CD4-positive, alpha-beta T cell treated with Interleukin-17A for 1 hour (primary cell): ENCODE measurements at places on chromosomes 1 and 21.
A peak's percentile ranks its signal among the peaks of the same experiment; 100 is the strongest.

GRCh38 chr1:227396539-227397353, 78.5 kb upstream of the CDC42BPA start:
- DNase-seq: no peak

- peak; percentile 73 for DNase-seq
Observed at GRCh38 chr1:8182034-8182761, 135.7 kb upstream of the SLC45A1 start.

- no peak for DNase-seq
Observed at GRCh38 chr1:247288341-247288740, 32.5 kb downstream of the VN1R5 start.

GRCh38 chr1:231446138-231446537, 24.1 kb upstream of the EGLN1 start:
- DNase-seq: no peak

DNA sequence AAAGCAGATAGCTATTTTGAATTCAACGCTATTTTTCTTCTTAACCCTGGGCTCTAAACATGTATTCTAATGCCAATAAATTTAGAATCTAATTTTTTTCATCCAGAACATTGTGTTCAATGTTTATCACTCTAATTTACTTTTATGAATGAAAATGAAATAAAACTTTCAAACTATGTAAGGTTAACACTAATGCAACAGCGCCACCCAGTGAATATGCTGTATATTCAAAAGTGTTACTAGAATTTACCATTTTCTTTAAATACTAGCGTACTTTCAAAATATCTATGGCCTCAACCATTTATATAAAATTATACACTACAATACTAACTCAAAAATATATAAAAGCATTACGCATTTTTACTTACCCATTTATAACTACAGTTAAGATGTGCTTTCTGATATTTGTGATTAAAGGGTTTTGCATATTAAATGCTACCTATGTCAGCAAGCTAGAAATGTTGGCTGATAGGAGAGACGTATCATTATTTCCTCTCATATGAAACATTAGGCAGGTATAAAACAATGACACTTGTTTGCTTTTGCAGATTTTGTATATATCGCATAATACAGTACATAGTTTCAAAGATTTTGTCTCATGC, 5.9 kb upstream of the NUF2 start:
- peak; percentile 56 for DNase-seq

GRCh38 chr1:116820369-116820768, 66.1 kb downstream of the CD2 start:
- DNase-seq: no peak

DNA sequence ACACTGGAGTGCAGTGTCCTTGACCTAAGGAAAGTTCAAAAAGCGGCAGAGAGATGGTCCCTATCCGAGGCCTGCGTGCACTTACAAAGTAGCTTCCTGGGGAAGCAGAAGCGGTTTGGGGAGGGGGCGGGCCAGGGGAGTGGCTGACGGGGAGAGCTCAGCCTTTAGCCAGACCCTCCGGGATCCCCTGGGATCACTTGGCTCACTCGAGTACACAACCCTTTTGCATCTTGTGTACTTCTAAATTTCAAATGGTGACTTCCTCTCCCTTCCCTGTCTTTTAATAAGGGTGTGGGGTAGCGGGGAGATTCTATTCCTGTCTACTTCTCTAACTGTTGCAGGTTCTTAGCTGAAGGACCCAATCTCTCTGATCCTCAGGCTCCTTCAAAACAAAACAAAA, 18.1 kb upstream of the SNX27 start:
- no peak for DNase-seq

DNA sequence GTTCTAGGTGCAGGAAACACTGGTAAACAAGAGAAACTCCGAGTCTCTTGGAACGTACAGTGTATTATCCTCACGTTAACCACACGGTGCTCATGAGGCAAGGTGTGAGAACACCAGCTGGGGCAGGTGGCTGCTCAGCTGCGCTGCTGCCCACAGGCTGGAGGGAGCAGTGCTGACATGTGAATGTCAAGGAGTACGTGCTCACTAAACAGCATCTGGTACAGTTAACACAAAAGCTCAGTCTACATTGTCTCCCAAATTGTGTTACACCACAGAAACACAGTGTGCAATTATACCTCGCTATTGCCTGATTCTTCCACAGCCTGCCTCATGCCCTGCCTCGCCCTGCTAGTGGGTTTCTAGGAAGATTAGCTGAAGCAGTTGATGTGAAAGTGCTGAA, 138.4 kb downstream of the GLIS1 start:
- peak; percentile 50 for DNase-seq
